ENCODE measurements at places on chromosomes 13 and 19. TPM values are rescaled to one million over a fixed set of nuclear protein-coding genes. Genes with fewer than 3 reads are reported as not detected.

The PSG3 gene
- not detected for total RNA-seq

The SNAPC2 gene
- total RNA-seq, result 11.7 TPM

The POLR2E gene
- 119 TPM for total RNA-seq

- no peak for DNase-seq
These were observed 10.2 kb upstream of the FUT2 start for GRCh38 chr19:48685583-48685982.

- DNase-seq, result no peak
These were observed 8.0 kb upstream of the VN1R4 start for GRCh38 chr19:53275480-53275879.

DNA sequence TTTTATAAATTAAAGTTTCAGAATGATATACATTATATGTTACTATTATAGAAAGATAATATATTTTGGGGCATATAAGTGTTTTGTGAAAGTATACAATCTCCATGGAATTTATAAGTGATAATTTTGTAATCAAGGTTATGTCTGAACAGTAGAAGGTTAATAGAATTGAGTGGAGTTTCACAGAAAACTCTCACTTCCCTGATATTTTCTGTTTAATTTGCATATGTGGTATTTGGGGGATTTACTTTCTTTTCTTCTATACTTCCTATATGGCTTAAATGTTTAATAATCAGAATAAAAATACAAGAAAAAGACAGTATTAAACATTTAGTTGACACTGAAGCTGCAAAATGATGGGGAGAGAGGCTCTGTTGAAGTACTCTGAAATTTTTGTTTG, 848.5 kb downstream of the DACH1 start:
- no peak for DNase-seq

GRCh38 chr13:32883474-32883873, 132.7 kb upstream of the KL start:
- DNase-seq, result no peak
